Progenitor cell of endocrine pancreas (in vitro differentiated cells): ENCODE measurements at places on chromosomes 2 and 18. TPM values are rescaled to one million over a fixed set of nuclear protein-coding genes. Genes with fewer than 3 reads are reported as not detected.

DNA sequence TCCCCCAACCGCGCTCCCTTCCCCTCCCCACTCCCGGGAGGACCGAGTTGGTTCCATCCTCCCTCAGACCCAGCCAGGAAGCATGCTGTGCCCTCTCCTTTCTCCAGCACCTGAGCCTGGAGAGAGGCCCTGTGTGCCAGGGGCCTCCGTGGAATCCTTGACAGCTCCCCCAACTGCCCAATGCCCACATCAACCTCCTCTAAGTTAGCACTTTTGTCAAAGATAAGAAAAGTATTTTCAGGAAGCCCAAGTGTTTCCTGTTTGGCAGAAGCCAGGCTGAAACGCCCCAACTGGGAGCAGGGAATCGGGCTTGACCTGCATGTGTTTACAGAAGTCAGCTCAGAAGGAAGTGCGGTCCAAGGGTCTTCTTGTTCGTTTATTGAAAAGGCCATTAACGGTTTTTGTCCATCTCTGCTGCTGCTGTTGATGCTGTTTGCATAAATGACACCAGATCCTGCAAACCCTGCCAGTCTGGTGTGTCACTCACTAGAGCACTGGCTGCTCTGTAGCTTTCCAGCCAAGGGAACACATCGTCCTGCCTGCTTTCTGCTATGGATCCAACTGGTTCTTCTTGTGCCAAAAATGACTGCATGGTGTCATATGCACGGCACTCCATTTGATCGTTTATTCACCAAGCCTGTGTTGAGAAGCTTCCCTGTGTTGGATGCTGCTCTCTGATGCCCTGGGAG, 35.4 kb upstream of the COL6A3 start:
- H3K4me1 ChIP-seq = no peaks in the 10 kb centered on the region
- no peaks in the 10 kb centered on the region for H3K36me3 ChIP-seq
- no peak overlapping the region for H3K27ac ChIP-seq
- H3K27me3 ChIP-seq = peaks cover 34% of the 10 kb centered on the region
- H3K4me3 ChIP-seq = no peak overlapping the region

DNA sequence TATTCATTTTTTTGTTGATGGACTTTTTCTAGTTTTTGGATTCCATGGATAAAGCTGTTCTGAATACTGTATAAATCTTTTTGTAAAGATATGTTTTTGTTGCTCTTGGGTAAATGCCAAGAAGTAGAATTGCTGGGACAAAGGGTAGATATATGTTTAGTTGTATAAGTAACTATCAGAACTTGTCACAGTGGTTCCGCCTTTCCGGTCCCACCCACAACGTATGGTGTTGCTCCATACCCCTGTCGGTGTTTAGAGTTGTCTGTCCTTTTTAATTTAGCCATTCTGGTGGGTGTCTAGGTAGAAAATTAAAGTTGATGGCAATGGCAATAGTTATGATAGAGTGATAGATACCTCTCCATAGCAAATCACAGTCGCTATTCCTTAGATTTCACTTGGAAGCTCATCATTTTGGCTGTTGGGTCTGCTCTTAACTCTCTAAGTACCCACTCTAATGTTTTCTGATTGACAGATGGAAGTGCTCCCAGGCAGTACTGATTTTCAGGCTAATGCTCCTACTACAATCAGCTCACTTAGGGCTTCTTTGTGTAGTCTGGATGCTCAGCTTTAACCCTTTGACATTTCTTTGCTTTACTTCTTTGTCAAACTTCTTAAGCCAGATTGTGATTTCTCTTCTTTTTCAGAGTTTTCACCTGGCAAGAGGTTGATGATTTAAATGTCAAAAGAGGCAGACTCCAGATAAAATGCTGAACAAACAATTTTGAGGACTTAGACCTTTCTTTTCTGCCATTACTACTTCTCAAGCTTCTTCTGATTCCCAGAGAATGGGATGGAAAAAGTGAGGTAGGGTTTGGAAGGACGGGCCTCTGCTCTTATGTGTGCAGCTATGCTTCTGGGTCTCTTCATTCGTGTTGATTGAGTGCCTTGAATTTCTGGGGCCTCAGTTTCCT, 156.4 kb downstream of the AQP4 start:
- H3K4me1 ChIP-seq = peaks cover 23% of the 10 kb centered on the region
- H3K4me3 ChIP-seq = no peak overlapping the region
- no peaks in the 10 kb centered on the region for H3K36me3 ChIP-seq
- no peaks in the 10 kb centered on the region for H3K27me3 ChIP-seq

DNA sequence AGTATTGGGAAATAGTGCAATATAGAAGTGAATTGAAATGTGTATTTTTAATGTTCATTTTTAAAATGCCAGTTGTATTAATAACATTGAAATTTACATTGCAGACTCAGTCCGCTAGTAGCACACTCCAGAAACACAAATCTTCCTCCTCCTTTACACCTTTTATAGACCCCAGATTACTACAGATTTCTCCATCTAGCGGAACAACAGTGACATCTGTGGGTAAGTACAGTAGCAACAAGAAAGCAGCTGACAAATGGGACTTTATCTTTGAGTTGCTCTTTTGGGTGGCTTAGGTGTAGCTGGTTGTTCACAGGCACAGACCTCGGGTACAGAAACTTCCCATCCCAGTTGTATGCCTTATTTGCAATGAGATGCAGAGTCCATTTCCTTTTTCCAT, 118.2 kb upstream of the IL1R2 start:
- H3K27me3 ChIP-seq = no peaks in the 10 kb centered on the region
- DNase-seq = no peak
- H3K36me3 ChIP-seq = peaks cover 44% of the 10 kb centered on the region
- H3K27ac ChIP-seq = no peak overlapping the region
- H3K4me3 ChIP-seq = no peak overlapping the region
- H3K4me1 ChIP-seq = no peaks in the 10 kb centered on the region

GRCh38 chr2:232365621-232366321, 12.8 kb upstream of the ALPP start:
- no peak overlapping the region for H3K4me3 ChIP-seq
- no peak overlapping the region for H3K27ac ChIP-seq
- H3K36me3 ChIP-seq = no peaks in the 10 kb centered on the region
- H3K27me3 ChIP-seq = no peaks in the 10 kb centered on the region

DNA sequence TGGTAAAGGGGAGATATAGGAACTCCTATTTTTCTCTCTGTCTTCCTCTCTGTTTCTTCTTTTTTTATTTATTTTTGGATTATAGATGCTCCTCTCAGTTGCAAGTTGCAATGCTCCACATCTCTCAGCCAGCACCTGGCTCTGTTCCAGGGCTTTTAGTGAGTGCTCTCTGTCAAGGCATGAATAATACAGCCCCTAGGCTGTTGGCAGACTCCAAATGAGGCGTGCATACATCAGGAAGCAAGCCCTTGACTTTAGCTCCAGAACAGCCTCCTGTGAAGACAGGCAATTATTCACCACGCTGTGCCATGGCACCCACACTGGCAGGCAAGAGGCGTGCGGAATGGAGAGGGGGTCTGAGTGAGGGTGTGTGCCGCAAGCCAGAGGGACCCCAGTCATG, 228.1 kb upstream of the PXDN start:
- no peak overlapping the region for H3K4me3 ChIP-seq
- no peak overlapping the region for H3K27ac ChIP-seq
- H3K36me3 ChIP-seq = no peaks in the 10 kb centered on the region

DNA sequence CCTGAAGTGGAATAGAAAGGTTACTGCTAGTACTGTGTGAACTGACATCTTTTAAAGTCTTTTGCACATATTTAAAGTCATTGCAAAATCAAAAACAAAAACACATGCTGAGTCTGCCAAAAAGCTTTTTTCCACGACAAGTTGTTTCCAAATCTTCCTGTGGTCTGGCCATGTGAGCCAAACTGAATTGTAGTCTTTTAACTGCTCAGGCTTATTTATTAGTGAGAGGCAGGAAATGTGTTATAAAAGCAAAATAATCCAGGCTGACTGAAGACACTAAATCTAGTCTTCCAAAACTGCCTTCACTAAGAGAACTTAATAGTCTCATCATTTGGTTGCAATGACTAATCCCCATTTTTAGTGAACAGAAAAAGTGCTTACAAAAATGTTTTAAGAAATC, 2.3 kb downstream of the KRCC1 start:
- H3K4me3 ChIP-seq = peak overlapping the region; percentile 3
- H3K27ac ChIP-seq = no peak overlapping the region
- DNase-seq = no peak

- H3K27ac ChIP-seq = no peak overlapping the region
- H3K4me3 ChIP-seq = no peak overlapping the region
- no peaks in the 10 kb centered on the region for H3K36me3 ChIP-seq
- H3K27me3 ChIP-seq = no peaks in the 10 kb centered on the region
Measured at GRCh38 chr2:65282477-65283053, 54.9 kb downstream of the ACTR2 start.

- peaks cover 8% of the 10 kb centered on the region for H3K27me3 ChIP-seq
- H3K36me3 ChIP-seq = no peaks in the 10 kb centered on the region
- DNase-seq = no peak
- H3K4me1 ChIP-seq = peaks cover 8% of the 10 kb centered on the region
- H3K27ac ChIP-seq = no peak overlapping the region
Measured at GRCh38 chr2:48424356-48424755, 105.6 kb upstream of the STON1 start.

DNA sequence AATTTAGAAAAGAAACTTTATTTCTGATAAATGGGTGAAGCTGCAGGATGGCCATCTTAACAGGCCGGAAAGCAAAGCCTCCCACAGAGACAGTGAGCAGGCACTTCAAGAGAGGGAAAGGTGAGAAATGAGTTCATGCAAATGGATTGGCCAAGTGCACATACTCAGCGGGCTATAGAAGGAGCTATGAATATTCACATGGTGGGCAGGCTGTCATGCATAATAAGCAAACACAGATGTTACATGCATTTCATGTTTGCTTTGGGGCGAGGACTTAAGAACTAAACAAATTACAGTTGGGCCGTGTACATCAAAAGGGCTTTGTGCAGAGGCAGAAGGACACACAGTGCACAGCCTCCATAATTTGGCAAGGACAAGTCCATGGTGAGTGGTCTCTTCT, 69.8 kb upstream of the MAL start:
- H3K4me3 ChIP-seq = no peak overlapping the region
- no peak for DNase-seq
- no peak overlapping the region for H3K27ac ChIP-seq
- H3K4me1 ChIP-seq = no peaks in the 10 kb centered on the region

EIPR1 gene
- 32.0 and 36.2 TPM in 2 replicates for total RNA-seq

BOK gene
- 8.0 and 10.2 TPM in 2 replicates for total RNA-seq

REG3A gene
- not detected in 2 replicates for total RNA-seq
